Right lobe of liver (tissue), 6 donors: ENCODE measurements at places on chromosomes 4 and X. TPM values are rescaled to one million over a fixed set of nuclear protein-coding genes. Genes with fewer than 3 reads are reported as not detected.
A peak's percentile ranks its signal among the peaks of the same experiment; 100 is the strongest.

HS6ST2 gene
- total RNA-seq, result not detected

HTRA3 gene
- 0.89 TPM for total RNA-seq

TCEAL2 gene
- not detected for total RNA-seq

SOWAHB gene
- total RNA-seq, result 15.9 TPM

FRAS1 gene
- 1.5 TPM for total RNA-seq

KIAA1210 gene
- total RNA-seq, result not detected

CORIN gene
- 0.12 TPM for total RNA-seq

CPE gene
- total RNA-seq, result 9.2 TPM

OTUD5 gene
- total RNA-seq, result 24.0 TPM

DNA sequence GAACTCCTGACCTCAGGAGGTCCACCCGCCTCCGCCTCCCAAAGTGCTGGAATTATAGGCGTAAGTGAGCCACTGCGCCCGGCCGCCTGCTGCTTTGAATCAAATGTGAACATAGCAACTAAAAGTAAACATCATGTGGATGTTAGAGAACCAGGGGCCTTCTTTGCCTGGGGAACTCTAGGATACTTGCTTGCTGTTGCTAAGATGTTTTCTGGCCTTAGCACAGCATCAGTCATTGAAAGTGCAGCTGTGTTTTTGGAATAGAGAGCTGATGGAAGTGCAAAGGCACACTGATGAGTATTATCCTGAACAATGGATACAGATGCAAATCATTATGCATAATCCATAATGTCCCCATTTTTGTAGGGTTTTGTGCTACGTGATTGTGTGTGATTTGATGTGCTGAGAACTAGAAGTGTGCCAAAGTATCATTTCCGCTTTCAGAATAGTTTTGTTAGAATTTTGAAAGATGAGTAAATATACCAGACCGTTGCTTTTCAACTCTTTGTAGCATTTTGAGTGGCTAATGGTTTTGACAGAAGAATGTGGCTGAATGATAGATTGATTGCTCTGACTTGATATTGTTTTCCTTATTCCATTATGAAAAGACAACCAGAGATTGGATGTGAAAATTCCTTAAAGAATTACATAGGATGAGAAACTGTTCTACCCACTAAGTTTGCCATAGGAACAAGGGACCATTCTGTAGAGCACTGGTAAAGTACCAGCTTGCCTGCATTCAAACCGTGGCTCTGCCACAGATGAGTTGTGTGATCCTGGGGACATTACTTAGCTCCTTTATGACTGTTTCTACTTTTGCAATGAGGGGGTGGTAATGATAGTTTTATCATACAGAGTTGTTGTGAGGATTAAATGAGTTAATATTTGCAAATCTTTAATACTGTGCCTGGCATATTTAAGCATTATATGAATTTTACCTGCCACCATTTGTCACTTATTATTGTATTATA is 74.7 kb downstream of the REPS2 start:
- no peak overlapping the region for H3K4me3 ChIP-seq
- no peak overlapping the region for H3K27ac ChIP-seq
- no peaks in the 10 kb centered on the region for H3K27me3 ChIP-seq
- DNase-seq, result no peak

DNA sequence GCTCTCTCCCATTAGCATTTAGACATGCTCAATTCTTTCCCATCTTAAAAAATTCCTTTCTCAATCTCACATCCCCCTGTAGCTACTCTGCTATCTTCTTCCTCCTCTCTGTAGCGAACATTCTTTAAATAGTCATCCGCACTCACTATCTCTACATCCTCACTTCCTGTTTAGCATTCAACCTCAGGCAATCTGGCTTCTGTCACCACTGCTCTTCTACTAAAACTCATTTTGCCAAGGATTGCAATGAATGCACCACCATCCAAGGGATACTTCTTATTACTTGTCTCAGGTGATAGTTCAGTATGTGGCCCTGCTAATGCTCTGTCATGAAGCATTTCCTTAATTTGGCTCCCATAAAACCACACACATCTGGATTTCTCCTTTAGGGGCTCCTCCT is 10.9 kb upstream of the TET2 start:
- no peak overlapping the region for H3K27ac ChIP-seq
- H3K36me3 ChIP-seq, result no peaks in the 10 kb centered on the region
- H3K4me3 ChIP-seq, result no peak overlapping the region
- DNase-seq, result no peak

DNA sequence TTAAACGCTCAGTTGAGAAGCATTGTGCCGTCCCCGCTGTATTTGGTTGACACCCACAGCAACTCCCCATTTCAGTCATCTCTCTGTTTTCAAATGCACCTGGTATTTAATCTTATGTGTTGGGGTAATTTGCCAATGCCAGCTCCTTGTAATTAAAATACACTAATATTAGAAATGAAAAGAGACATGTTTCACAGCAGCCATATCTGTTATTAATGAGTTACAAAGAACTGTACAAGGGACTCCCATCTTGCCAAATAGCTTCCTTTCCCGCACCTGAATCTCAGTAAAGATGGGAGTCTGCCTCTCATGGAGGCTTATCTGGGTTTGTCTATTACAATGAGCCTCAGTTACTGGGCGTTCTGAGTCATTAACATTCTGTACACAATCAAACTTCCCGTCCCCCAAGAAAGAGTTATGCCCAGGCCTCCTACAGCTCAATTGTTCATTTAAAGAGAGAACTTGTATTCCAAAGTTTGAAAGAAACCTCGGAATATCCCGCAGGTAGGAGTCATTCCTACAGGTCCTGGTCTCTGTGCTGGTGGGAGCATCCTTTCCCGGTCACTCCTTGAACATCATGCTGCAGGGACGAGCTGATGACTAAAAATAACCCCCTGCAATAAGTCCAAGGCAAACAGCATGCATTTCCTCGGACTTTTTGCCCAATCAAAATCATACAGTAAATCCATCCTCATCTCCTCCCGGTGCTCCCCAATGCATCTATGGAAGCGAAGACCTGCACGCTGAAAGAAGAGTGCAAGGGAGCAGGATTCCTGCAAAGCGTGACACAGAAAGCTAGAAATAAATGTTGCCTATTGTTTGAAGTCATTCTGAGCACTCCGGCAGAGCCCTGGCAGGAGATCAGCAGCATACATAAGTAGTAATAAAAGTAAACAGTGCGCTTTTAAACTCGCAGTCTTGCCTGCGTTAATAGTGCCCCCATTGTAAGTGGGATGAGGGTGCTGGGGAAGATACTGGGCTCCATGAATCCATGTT is 926 bp downstream of the NDP start:
- no peak overlapping the region for H3K4me3 ChIP-seq
- H3K4me1 ChIP-seq, result peaks cover 4% of the 10 kb centered on the region
- no peaks in the 10 kb centered on the region for H3K36me3 ChIP-seq
- DNase-seq, result no peak

DNA sequence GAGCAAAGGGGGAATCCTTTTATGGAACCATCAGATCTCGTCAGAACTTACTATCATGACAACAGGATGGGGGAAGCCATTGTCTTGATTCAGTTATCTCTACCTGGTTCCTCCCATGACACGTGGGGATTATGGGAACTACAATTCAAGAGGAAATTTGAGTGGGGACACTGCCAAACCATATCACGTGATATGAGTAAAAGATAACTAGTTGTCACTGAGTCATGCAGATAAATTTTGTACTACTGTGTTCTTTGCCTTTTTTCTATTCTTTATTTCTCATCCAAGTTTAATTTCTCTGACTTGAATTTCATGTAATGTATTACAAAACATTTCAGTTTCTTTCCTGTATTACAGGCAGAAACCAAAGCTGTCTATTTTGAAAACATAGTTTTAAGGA is 383.2 kb downstream of the EPHA5 start:
- no peaks in the 10 kb centered on the region for H3K4me1 ChIP-seq
- DNase-seq, result no peak
- H3K4me3 ChIP-seq, result no peak overlapping the region
- H3K36me3 ChIP-seq, result no peaks in the 10 kb centered on the region
- no peaks in the 10 kb centered on the region for H3K27me3 ChIP-seq

DNA sequence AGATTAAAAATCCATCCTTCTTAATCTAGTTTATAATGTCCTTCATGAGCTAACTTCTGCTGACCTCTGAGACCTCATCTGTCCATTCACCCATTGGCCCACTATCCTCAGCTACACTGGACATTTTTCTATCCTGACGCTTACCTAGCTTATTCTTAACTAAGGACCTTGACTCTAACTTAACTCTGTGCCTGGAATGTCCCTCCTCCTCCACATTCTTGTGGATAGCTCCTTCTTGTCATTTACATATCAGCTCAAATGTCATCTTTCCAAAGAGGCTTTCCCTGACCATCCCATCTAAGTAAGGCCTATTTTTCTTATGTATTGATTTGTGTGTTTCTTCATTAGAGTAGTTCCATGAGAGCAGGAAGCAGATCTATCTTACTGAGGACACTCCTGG is 54.7 kb downstream of the ATXN3L start:
- no peak overlapping the region for H3K4me3 ChIP-seq
- no peaks in the 10 kb centered on the region for H3K4me1 ChIP-seq
- no peak for DNase-seq
- H3K27me3 ChIP-seq, result no peaks in the 10 kb centered on the region
- H3K36me3 ChIP-seq, result no peaks in the 10 kb centered on the region

DNA sequence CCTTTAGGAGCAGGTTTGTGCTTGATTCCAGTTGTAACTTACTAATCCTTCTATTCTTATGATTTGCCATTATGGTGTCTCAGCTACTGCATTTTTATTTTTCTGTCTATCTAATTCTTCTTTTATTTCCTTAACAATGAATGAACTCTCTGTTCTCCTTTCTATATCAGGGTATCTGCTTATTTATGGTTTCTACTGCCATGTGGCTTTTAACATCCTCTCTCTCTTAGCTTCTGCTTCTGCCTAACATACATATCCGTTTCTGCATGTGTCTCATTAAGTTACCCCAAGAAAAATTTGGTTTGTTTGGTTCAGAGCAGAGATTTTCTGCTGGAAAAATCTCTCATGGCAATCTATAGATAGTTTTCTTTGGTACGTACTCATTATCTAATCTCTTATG is 614.4 kb downstream of the RPA4 start:
- no peaks in the 10 kb centered on the region for H3K4me1 ChIP-seq
- no peak overlapping the region for H3K27ac ChIP-seq

DNA sequence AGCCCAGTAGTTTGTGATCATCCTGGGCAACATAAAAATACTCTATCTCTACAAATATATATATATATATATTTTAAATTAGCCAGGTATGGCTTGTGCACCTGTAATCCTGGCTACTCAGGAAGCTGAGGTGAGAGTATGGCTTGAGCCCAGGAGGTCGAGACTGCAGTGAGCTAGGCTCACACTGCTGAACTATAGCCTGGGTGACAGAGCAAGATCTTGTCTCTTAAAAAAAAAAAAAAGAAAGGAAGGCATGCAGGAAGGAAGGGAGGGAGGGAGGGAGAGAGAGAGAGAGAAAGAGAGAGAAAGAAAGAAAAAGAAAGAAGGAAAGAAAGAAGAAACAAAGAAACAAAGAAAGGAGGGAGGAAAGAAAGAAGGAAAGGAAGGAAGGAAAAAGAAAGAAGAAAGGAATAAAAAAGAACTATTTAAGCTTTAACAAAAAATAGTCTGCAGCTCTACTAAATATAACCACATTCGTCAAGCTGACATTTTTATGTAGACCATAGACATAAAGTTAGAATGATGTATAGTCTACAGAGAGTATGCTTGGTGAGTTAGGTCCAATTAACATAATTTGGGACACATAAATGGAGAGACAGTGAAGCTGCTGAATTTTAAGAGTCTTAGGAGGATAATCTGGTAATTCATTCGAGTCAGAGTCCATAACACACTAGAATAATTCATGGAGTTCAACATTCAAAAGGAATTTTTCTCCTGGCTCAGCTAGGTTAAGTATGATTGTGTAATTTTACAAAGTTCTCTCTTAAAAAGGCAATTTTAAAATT is 111.9 kb downstream of the GLRA3 start:
- no peak for DNase-seq
- H3K4me3 ChIP-seq, result no peak overlapping the region
- no peaks in the 10 kb centered on the region for H3K27me3 ChIP-seq
- H3K36me3 ChIP-seq, result no peaks in the 10 kb centered on the region

DNA sequence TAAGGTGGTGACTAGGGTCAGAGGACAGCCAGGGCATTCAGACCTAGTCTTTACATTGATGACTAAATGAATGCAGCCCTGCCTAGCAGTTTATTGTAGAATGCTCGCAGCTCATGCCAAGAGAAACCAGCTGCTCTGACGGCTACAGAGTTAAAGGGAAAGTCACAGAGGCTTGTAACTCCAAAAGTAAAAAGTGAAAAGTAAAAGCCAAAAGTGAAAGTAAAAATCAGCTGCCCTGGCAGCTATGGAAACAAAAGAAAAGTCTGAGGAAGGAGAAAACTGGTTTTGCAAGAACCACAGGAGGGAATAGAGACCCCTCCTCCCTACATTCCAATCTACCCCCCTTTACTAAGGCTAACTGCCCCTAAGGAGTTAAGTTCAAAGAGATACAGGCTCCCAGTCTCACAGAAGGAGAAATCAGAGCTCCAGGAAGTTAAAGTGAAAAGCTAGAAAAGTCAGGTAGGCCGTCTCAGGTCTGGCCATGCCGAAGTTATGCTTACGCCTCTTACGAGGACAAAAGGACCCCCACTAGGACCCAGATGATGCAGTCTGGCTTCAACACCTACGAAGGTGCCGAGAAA is 6.0 kb downstream of the GAGE10 start:
- H3K36me3 ChIP-seq, result no peaks in the 10 kb centered on the region
- no peaks in the 10 kb centered on the region for H3K27me3 ChIP-seq
- H3K4me3 ChIP-seq, result peak overlapping the region; percentile 29
- DNase-seq, result no peak
- no peaks in the 10 kb centered on the region for H3K4me1 ChIP-seq
